ENCODE measurements at places on chromosomes 6 and 20. TPM values are rescaled to one million over a fixed set of nuclear protein-coding genes. Genes with fewer than 3 reads are reported as not detected.
A peak's percentile ranks its signal among the peaks of the same experiment; 100 is the strongest.

Gene TRERF1
- polyA plus RNA-seq, result 4.1 TPM

Gene ENPP5
- polyA plus RNA-seq, result 2.3 TPM

Gene MAD2L1BP
- polyA plus RNA-seq, result 21.1 TPM

Gene OR12D3
- not detected for polyA plus RNA-seq

Gene HLA-DRB1
- polyA plus RNA-seq, result 23.1 TPM

Gene SOX12
- polyA plus RNA-seq, result 1.7 TPM

Gene SRXN1
- polyA plus RNA-seq, result 35.1 TPM

Gene PRL
- polyA plus RNA-seq, result not detected

GRCh38 chr6:3825331-3825831 is 23.8 kb upstream of the FAM50B start:
- DNase-seq, result peak; percentile 73

- DNase-seq, result no peak
Measured at GRCh38 chr6:77773157-77773822, 120.5 kb downstream of the MEI4 start.

DNA sequence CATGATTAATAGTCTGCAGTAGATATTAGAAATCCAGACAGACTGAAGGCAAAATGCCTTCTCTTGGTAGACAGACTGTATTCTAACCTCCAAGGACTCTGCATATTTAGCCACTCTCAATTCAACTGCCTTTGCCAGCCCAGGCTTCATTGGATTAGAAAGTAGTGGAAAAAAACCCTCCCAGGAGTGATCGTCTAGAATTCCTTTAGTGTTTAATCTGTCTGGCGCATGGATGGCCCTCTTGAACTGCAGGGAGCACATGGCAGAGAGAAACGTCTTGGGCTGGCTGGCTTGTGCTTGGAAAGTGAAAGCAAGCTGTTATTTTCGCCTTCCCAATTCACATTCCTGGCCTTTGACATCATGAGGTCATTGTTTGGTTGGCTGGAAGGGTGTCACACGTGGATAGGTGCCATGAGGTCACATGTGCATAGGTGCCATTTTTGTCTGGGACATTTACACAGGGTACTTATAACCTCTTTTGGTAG is 30.9 kb upstream of the NEDD9 start:
- DNase-seq, result peak; percentile 75

DNA sequence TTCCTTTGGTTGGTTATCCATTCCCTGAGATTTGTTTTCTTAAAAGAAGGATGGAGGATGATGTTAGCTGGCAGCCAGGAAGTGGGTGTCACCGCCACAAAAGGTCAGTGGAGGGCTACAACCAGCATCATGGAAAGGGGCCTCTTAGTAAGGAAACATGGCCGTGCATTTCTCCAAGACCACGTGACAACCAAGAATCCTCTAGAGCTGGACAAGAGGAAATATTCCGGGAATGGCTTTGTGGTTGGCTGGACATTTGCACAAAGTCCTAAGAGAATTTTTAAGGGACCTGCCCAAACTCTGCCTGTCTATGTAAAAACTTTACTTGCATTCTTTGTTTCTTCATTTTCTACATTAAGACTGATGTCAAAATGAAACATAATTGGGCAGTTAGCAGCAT is 399.9 kb upstream of the MARCKS start:
- DNase-seq, result no peak

DNA sequence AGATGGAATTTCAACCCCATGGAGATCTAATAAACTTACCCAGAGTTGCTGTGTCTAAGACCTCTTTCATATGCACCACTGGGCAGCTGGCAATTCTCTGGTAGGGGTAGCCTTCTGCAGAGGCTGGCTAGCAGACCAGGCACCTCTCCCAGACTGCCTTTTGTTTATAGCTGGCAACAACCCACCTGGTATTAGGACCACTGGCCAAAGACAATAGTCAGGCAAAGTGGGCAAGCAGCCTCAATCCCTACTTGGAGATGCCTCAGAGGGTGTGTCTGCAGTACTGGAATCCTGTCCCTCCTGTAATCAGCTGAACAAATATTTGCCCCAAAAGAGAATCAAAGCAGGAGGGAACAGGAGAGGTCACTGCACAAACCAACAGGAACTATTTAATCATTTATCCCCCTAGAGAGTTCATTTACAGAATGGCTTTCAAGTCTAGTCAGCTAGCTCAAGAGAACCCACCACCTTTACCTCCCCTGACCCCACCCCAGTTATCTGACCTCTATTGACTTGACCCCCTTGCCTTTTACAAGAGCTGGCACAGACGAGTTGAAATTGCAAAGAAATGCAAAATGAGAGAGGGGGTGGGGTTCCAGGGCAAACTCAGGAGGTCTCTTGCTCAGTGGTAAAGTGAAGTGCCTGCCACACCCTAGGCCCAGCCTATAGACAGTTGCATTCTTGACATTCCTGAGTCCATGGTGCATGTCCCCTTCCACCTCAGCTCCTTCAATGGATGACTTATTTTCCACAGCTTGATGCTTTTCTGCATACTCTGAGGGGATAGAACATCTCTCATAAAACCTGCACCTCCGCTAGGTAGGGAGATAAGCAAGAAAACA is 2.8 kb downstream of the BCL2L1 start:
- DNase-seq, result peak; percentile 54

GRCh38 chr6:10882657-10883171 is 873 bp upstream of the GCM2 start:
- peak; percentile 44 for DNase-seq

DNA sequence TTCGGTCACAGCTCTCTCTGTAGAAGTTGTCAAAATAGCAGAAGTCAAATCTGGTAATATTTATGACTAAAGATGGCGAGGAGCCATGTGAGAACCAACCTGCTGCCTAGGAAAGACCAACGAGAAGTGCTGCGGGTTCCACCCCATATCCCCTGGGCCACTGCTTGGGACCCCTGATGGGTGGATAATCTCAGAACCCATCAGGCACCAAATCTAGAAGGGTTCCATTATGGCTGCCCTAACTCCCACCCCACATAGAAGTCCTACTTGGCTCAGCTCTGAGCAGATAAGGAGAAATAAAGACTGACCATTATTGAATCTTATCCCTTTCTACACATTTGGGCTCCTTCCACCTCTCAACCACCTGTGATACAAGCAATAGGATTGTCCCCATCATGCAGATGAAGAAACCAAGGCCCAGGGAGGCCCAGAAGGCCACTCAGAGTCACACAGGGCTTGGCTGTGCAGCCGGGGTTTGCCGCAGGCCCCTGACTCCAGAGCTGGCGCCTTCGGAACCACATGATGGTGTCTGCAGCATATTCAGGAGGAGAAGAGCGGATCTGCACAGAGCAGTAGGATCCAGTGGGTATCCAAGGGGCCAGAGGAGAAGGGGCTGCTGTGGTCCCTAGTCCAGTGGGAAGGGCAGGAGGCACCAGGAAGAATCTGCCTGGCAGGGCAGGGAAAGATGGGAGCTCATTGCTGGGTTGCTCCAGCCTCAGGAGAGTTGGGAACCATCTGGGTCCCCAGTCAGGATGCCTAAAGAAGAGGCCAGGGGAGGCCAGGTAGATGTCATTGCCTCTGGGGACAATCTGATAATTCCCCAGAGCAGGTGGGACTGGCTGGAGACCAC is 9.6 kb upstream of the PCMTD2 start:
- DNase-seq, result peak; percentile 11

- no peak for DNase-seq
Measured at GRCh38 chr6:493840-494239, 102.3 kb downstream of the IRF4 start.

Data from stomach (tissue), 19 donors.